ENCODE measurements at places on chromosomes 5 and 9.

DNA sequence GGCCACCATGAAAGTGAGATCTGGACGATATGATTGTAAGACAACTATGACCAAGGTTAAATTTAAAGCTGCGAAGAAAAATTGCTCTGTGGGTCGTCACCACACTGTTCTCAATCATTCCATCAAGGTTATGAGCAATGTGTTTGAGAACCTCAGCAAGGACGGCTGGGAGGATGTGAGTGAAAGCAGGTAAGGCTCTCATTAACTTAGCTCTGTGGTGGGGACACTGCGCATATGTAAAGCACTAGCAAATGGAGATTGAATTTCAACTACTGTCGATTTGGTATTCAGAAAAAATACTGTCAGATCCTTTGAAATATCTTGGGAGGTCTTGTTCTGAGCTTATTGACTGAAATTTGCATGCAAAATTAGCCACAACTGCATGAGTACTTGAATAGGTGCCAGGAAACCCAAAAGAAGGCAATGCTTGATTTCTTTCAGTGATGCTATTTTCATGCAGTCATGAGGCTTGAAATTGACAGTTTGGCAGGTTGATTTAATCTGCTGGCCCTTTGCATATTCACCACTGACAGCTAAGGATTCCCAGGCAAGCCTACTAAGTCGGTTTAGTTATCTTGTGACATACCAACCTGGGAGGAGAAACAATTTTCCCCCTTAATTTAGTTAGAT is 183.9 kb upstream of the SH3GL2 start:
- no peak for DNase-seq

DNA sequence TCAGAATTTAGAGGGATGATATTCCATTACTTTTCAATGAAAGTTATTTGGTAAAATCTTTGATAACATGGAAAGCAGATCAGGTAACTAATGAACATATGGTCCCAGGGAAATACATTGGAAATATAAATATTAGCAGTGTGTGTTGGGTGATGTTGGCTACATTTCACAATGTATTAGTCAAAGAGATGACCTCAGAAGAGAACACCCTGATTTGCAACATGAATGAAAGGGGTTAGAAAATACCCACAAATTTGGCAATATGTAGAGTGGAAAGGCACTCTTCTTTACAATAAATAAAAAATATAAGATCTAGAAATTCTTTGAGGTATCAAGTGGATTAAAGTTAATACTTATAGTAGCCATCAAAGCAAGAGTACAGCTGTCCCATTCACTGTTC is 606.7 kb downstream of the PSAT1 start:
- DNase-seq, result no peak

DNA sequence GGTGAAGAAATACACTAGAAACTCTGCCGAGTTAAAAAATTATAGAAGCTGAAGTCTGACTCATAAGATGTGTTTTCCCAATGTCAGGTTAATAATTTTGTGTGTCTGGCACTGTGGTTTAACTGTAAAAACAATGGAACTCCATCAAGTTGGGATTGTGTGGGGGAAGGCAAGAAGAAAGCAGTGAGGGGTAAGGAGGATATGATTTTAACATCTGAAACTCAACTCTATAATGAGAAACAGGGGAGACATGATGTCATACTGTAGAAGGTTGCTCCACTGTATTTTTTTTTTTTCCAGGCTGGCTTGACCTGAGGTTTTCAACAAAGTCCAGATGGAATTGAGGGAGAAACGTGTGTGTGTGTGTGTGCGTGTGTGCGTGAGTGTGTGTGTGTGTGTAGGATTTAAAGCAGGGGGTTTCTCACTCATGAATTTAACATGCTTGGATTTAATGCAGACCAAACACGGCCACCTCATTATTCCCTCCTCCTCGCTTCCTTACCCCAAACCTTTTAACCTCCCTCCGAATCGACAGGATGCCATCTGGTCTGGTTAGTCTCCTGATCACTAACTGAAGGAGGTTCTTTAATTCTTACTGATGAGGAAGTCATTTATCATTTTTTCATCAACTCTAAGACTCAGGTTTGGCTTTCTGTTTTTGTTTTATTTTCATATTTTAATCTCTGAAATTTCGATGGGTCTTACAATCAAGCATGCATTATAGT is 140.2 kb upstream of the LPAR1 start:
- DNase-seq, result no peak

- no peak for DNase-seq
Observed at GRCh38 chr9:75242426-75242825, 154.1 kb downstream of the OSTF1 start.

DNA sequence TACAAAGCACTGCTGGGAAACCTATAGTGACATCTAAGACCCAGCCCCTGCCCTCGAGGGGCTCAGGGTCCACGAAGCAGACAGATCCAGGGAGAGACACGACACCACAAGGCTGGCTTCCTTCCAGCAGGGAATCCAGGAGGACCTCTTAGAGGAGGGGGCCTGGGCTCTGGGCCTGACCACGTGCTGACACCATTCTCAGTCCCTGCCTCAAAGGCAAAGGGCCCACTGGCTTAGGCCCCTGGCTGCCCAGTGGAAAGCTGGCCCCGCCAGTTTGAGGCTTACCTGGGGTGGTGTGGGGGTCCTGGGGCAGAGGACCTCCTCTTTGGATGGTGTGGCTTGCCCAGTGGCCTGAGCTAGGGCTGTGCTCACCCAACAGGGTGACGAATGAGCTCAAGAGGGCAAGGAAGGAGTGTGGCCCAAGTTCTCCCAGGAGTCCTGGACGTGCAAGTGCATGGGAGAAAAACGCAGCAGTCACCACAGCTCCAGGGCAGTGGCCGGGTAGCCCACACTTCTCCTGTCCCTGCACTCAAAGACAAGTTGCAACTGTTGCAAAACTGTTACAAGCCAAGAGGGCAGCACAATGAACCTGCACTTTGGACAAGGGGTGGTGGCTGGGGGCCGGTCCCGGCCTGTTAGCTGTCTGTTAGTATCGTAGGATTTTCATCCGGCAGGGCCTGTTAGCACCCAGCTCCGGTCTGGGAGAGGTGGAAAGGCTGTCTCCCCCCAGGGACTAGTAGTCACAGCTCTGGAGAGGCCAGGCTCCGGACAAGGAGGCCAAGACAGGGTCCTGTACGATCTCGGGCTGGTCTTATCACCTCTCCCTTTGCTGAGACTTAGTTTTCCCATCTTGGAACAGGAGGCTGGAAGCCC is 1.5 kb upstream of the SARDH start:
- DNase-seq, result no peak

DNA sequence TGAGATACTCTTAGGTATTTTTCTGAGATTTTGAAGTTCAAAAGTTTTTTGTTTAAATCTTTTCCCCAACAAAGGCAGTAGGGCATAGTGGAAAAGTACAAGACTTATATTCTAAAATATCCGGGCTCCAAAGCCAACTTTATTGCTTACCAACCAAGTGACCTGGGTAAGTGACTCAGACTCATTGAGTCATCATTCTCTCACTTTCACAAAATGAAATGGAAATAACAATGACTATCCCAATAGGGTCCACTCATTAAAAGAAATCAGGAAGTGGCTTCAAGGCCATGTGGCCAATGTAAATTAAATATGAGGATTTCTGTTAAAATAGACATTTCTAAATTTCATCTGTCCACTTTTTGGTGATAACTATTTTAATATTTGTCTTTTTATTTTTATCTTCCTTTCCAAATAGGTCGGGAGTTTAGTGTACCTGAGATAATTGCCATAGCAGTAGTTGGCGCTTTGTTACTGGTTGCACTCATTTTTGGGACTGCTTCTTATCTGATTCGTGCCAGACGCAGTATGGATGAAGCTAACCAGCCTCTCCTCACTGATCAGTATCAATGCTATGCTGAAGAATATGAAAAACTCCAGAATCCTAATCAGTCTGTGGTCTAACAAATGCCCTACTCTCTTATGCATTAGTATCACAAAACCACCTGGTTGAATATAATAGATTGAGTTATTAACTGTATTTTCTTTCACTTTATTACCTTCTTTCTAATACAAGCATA is 15.5 kb downstream of the TYRP1 start:
- no peak for DNase-seq

DNA sequence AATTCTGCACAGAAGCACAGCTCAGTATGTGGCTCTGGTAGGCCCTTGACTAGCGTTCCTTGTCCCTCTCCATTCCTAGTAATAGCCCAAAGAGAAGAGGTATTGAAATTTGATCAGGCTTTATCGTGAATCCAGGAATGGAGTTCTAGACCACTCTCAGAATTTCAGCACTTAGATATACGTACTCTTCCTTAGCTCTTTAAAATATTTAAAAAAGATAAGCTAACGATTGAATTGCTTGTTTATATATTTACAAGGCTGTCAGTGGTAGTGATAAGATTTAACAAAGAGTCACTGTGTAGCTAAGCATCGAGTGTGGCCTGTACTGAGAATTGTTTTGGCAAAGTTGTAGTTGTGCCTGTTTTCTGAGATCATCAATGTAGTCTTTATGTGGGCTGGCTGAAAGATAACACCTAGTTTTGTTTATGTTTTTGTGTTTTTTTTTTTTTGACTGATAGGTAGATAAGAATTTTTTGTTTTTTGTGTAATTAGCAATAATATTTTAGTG is 2.5 kb downstream of the KIAA1958 start:
- no peak for DNase-seq

DNA sequence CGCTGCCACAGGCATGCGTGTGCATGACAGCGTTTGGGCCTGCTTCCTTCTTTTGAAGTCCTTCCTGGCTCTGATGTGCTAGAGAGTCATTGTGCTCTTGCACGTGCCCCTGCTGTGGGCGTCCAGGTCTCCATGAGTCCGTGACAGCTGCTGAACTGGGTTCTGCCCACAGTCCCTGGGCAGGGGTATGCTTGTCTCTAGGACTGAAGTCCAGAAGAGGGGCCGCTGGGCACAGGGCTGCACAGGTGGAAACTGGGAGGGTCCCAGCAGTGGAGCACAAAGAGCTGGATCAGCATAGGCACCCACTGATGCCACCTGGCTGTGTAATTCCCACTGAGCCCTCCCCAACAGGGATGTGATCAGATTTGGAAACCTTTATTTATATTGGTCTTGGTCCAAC is 169.4 kb downstream of the IRX2 start:
- no peak for DNase-seq

GRCh38 chr9:92098638-92099037 is 16.6 kb downstream of the SPTLC1 start:
- no peak for DNase-seq

GRCh38 chr5:132819468-132819867 is 6.4 kb downstream of the SOWAHA start:
- peak; percentile 37 for DNase-seq

DNA sequence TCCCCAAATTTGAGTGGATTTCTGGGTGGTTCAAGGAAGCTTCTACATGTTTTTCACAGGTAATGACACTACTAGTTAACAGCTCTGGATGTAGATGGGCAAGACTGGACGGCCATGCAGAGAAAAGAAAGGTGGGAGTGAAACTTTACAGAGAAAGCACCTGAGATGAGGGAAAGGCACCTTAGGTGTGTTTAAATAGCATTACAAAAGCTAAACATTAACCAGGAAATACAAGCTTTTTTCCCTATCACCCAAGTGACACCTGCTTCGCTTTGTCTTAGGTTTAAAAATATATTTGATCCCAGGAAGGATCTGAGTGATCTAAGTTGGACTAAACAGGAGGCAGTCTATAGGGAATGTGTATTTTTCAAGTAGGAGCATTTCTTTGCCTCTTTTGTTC is 8.3 kb downstream of the C9orf152 start:
- DNase-seq, result no peak

DNA sequence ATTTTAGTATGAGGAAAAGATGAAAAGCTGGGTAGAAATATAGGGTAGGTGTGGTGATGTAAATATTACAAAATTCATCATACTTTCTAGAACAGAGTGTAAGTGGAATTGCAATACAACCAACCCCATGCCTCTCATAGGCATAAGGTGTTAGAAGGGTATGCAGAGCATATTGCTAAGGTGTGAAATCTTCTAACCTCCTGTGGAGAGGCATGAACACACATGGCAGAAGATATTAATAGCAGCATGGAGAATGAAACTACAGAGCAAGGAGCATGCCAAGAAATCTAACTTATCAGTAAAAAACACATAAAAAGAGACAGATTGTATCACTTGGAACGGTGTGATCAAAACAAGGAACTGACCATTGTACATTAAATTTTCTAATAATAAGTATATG is 441.5 kb downstream of the CDH18 start:
- DNase-seq, result no peak

- no peak for DNase-seq
Observed at GRCh38 chr5:73603998-73604397, 22.0 kb upstream of the ARHGEF28 start.

DNA sequence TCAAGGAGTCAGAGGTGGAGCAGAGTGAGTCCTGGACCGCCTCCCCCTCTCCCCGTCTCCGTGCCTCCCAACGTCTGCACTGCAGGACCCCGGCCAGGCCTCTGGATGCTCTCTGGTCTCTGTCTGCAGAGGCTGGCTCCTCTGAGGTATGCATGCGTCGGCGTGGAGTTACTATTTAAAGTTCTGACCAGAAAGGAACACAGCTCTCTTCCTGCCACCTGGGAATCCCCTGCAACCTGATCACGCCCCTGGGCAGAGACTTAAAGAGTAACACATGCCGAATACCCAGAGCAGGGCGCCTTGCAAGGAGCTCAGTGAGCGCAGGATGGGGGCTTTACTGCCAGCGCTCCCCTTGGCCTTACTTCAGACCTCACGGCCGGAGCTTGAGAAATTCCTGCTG is 16.0 kb downstream of the ANXA6 start:
- DNase-seq, result peak; percentile 82

GRCh38 chr5:178854284-178854683 is 5.5 kb upstream of the ZNF354B start:
- no peak for DNase-seq

DNA sequence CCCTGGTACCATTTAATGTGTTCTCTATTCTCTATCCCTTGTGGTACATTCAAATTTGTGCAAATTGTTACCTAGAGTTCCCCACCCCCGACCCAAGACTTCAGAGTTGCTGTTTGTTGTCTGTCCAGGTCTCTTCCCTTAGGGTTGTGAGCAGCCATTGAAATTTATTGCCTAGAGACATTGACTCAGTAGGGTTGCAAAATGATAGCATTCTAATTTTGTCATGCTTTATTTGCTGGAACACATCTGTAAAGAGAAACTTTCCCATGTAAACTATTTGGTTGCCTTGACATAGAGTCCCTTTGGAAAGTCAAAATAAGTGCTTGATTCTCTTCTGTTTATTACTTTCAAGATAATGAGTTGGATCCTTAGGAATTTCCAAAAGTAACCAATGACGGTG is 91.7 kb upstream of the KLF9 start:
- DNase-seq, result no peak

GRCh38 chr5:160036243-160036642 is 27.3 kb downstream of the TTC1 start:
- no peak for DNase-seq

GRCh38 chr9:73149371-73150067 is 2.1 kb upstream of the ANXA1 start:
- peak; percentile 27 for DNase-seq
